ENCODE measurements at places on chromosomes 12 and 14. TPM values are rescaled to one million over a fixed set of nuclear protein-coding genes. Genes with fewer than 3 reads are reported as not detected.

GRCh38 chr12:132711080-132711843 lies 620 bp downstream of the PGAM5 start:
- peak; percentile 79 for DNase-seq

DNA sequence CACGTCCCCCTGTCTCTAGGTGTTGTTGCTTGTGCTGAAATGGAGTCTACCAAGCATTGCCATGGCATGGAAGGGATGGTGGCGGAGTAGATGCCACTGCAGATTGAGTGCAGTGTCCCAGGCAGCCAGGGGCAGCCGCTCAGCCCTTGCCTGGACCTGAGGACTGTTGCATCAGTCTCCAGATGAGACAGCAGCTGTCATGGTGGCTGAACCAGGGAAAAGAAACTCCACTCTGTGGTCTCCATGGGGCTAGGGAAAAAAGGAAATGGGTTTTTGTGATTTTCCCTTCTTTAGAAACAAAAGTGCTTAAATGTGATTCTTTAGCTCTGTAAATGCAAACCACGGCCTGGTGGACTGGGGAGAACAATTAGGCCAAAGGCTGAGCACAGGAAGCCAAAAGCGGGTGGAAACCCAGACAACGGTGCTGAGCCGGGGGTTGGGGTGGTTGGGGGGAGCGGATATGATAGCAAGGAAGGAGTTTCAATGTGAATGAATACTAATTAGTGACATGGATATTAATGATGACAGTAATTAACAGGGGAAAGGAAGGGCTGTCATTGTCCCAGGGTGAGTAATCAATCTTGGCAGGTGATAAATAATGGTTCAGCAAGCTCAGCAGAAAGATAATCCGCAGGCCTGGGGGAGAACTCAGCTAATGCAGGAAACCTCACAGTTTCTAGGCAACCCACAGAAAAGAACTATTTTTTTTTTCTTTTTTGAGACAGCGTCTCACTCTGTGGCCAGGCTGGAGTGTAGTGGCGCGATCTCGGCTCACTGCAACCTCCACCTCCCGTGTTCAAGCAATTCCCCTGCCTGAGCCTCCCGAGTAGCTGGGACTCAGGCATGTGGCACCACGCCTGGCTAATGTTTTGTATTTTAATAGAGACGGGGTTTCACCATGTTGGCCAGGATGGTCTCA lies 442.6 kb downstream of the DPF3 start:
- DNase-seq: peak; percentile 84

GRCh38 chr12:46647034-46647433 lies 178.8 kb downstream of the SLC38A4 start:
- no peak for DNase-seq

DNA sequence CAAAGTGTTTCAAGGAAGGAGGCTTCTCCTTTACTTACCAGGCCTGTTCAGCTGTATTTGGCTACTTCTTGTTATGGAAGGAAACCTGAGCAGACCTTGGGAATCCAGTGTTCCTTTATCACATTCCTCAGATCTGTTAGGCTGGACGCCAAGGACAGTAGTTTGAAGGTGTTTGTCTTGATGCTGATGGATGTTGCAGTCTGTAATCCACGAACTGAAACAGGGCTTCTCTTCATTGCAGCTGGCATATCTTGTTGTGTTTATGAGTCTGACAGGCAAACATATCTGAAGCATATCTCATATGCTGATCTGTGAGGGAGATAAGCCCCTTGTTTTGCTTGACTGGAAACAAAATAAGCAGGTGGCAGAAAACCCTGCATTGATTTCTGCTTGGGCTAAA lies 904.3 kb downstream of the NRXN3 start:
- no peak for DNase-seq

DNA sequence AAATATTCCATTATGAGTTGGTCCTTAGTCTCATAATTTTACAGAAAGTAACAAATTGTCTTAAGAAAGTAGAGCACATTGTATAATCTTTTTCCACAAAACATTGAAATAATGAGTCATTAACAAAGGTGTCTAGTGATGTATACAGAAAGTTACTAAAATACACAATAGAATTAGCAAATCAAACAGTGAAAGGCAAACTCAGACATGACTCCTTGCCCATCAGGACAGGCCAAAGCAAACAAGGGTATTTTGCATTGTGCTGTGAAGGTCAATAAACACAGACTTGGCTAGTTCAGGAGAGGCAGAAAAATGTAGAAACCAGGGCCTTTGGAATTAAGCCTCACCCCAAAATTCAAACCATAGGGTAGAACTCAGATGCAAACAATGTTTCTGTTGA lies 37.3 kb downstream of the SIX4 start:
- DNase-seq: no peak

GRCh38 chr14:68099495-68100045 lies 280.0 kb downstream of the RAD51B start:
- no peak for DNase-seq

DNA sequence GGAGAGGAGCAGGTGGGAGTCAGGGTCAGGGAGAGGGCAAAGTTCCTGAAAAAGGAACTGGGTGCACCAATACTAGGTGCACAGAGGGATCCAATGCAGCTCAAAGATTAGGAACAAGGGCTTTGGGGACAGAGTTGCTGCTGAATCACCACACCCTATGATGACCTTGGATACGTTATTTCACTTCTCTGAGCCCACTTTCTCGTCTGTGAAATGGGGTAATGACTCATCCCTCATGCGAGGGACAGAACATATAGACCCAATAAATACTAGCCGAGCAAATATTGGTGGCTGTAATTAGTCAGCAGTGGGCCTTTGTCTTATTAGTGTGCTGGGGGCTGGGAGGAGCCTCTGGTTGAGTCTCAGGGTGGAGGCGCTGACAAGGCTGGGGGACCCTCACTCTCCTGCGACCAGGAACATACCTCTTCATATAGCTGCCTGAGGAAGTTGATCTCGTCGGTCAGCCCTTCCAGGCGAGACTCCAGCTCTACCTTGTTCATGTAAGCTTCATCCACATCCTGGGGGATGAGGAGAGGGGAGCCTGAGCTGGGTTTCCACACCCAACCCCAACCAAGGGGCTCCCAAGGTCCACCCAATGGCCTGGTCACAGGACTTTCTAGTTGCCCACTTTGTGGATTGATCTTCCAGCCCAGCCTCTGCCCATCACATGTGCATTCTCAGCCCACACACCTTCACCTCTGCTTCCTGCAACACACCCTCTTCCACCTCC lies 4.5 kb downstream of the KRT8 start:
- no peak for DNase-seq

DNA sequence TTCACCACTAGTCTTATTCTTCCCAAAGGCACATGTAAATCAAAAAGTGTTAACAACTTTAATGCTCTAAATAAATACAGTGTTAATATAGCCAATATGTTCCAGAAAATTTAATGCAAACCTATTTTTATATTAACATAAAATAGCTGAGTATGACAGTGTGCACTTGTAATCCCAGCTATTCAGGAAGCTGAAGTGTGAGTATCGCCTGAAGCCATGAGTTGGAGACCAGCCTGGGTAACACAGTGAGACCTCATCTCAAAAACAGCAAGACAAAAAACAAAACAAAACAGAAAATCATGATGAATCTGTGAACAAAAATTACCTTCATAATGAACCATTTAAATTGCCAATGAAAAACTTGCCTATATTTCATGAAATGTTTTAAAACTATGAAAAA lies 798.9 kb downstream of the SLC6A15 start:
- DNase-seq: no peak

DNA sequence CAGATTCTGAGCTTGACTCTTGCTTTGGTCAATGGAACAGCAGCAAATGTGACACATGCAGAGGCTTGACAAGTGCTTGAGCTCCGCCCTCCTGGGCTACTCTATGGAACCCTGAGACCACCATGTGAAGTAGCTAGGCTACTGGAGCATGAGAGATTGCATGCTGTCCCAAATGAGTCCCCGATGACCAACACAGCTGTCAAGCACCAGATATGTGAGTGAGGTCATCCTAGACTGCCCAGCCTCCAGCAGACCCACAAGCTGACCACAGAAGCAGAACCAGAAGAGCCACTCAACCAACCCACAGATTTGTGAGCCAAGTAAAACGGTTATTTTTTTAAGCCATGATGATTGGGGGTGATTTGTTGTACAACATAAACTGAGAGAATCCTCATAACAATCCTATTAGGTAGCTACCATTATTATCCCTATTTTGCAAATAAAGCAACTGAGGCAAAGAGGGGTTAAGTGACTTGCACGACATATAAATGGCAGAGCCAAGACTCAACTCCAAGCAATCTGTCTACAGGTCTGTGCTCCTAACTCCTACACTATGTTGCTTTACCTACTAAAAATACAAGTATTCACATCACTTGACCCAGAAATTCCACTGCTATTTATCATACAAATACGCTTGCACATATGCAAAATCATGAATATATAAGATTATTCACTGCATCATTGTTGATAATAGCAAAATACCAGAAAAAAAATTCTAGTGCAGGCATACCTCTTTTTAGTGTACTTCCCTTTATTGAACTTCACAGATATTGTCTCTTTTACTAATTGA lies 136.2 kb downstream of the NDUFA12 start:
- DNase-seq: no peak

GRCh38 chr12:31588976-31589375 lies 2.0 kb downstream of the DENND5B start:
- DNase-seq: no peak

- no peak for DNase-seq
Observed at GRCh38 chr12:124668602-124669001, 101.2 kb upstream of the NCOR2 start.

GRCh38 chr12:122094735-122095631 lies 16.4 kb downstream of the MLXIP start:
- no peak for DNase-seq

DNA sequence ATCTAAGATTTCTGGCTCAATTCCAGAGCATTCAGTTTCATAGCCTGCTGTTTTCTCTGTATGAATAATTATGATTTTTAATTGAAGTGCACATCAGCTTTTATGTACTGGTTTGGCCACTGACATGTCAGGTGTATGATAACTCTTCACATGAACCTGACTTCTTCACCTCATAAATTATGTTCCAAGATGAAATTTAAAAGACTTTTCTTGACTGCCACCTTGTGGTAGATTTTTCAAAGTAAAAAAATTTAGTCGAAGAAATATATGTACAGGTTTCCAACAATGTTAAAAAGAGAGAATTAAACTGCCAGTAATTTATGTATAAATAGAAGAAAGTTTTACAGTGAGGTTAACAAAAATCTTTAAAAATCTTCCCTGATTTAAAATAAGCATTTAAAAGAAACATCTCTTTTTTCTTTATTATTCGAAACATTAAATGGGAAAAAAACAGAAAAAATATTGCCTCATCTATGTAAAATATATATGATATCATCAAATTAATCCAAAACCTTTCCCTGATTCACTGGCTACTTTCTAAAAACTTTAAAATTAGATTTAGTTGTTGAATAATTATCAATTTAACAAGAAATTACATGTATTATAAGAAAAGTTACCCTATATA lies 124.9 kb upstream of the ATXN7L3B start:
- no peak for DNase-seq

DNA sequence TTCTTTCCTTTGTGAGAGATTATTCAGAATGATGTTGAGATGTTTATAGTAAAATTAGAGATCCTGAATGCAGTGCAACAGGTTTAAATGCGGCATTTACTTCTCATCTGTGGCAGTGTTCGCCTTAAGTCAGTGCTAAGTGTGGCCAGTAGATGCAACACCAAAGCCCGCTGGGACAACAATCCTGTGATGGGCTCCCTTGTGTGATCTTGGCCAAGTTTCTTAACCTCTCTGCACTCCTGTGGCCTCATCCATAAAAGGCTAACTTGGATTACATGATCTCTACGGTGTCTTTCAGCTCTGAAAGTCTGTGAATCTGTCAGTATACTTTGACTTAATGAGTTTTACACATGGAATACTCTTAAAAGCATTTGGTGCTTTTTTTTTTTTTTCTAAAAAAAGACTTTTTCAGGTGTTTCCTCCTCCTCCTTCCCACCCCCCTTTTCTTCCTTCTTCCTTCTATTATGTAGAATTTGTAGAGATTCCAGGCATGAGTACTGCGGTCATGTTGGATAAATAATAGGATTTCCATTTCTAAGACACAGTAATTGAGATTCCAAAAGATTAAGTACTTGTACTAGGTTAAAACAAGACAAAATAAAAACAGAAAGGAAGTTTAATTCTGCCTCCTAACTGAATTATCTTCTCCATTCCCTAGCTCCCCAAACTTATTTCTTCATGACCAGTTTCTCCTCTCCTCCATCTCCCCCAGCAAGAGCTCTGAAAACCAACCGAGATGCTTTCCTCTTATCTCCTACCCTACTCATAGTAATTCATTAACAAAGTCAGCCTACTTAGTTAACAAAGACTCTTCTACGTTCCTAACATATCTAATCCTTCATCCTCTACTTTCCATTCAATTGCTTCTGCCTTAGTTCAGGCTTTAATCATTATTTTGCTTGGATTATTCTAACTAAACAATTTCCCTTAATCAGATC lies 42.2 kb upstream of the NAV3 start:
- no peak for DNase-seq

DNA sequence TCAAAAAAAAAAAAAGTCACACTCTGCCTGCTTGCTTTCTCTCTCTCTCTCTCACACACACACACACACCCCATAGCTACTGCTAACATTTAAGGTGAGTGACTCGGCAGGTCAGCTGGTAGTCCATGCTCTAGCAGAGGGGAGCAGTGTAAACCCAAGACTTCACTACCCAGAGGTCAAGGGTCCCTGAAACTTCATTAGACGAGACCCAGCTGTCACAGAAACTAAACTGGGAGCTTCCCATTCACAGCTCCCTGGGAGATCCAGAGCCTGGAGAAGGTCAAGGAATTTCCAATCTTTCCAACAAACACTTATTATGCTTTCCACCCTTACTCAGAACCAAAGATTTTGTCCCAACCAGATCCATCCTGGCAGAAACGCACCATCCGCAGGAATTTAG lies 33.2 kb downstream of the CKAP4 start:
- no peak for DNase-seq

DNA sequence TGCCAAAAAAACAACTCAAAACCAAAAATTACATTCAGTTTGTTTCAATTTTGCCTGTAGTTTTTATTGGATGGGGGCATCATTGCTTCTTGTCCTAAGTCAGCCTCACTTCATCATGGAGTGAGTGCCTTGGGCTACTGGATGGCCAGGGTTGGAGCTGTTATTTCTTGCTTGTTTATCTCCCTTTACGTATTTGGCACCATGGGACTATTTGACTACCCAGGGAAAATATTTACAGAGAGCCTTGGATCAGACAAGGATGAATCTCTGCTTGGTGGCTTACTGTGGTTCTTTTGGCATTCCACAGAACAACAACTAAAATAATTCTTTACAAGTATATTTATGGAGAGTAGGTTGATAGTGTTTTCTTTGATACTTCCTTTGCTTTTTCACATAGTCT lies 160.8 kb upstream of the SEL1L start:
- DNase-seq: no peak

GRCh38 chr12:83016218-83016835 lies 329.6 kb downstream of the TMTC2 start:
- no peak for DNase-seq

- peak; percentile 84 for DNase-seq
Observed at GRCh38 chr12:123971770-123972456, 718 bp downstream of the CCDC92 start.

GSG1 gene
- total RNA-seq: not detected

BIN2 gene
- total RNA-seq: 33.2 TPM

RAD9B gene
- total RNA-seq: 0.95 TPM

KRT8 gene
- total RNA-seq: 0.51 TPM

RNASE7 gene
- not detected for total RNA-seq

Measured in activated CD4-positive, alpha-beta T cell treated with anti-CD3 and anti-CD28 coated beads, Interleukin-2, amount 10 ng/mL, durations not matched to agents 24 days and 14 days (primary cell).